ENCODE measurements at places on chromosomes 5 and 9.

- DNase-seq = no peak
Measured at GRCh38 chr5:154421868-154422267, 23.9 kb upstream of the SAP30L start.

GRCh38 chr5:151085517-151086041, 4.7 kb upstream of the TNIP1 start:
- no peak for DNase-seq

- DNase-seq = no peak
Measured at GRCh38 chr9:97431549-97432143, 19.8 kb downstream of the TDRD7 start.

GRCh38 chr9:94819161-94819687, 92.7 kb downstream of the AOPEP start:
- no peak for DNase-seq

- no peak for DNase-seq
Measured at GRCh38 chr9:121671612-121672155, 20.2 kb downstream of the DAB2IP start.

DNA sequence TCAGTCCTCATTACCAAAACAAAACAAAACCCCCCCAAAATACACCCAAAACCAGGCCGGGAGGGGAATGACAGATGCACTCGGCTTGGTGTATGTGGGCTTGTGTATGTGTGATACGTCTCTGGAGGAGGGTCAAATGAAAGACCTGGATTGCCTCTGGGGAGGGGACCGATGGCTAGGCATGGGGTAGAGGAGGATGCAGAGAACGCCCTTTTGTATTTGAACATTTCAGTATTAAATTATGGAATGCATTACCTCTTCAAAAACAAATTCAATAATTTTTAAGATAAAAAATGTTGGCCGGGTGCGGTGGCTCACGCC, 61.4 kb downstream of the LMX1B start:
- no peak for DNase-seq

DNA sequence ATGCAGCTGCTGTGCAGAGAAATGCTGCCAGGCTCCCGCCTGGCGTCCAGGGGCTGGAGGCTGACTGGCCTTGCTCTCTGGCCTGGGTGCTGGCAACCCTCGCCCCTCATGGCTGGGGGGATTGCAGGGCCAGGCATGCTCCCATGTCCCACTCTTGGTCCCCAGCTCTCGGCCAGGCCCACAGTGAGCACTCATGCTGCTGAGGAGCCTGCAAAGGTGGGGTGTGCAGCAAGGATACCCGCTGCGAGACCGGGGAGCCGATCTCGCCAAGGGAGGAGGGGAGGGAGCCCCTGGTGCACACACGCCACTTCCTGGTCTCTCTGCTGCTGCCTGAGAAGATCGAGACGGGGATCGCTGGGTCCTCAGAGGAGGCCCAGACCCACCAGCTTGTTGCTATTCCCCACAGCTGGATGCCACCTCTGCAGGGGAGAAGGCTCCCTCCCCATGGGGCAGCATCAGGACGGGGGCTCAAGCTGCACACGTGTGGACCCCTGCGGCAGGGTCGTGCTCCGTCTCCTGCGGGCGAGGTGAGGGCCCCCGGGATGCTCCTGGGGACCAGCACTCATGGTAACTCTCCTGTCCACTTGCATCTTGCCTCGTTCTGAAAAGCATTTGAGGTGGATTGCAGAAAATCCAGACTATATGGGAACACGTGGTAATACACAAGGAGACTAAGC, 14.3 kb upstream of the CACFD1 start:
- DNase-seq = no peak

DNA sequence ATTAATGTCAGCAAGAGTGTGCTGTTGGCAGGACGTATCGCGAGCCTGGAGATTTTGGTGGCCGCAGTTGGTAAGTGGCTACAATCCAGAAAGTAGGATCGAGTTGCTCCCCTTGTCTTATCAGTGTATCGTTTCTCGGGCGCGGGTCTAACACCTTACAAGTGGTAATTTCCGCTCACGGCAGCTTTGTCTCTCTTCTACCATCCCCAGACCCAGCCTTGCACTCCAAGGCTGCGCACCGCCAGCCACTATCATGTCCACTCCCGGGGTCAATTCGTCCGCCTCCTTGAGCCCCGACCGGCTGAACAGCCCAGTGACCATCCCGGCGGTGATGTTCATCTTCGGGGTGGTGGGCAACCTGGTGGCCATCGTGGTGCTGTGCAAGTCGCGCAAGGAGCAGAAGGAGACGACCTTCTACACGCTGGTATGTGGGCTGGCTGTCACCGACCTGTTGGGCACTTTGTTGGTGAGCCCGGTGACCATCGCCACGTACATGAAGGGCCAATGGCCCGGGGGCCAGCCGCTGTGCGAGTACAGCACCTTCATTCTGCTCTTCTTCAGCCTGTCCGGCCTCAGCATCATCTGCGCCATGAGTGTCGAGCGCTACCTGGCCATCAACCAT, 1.1 kb downstream of the PTGER4 start:
- DNase-seq = no peak

GRCh38 chr5:150279330-150280020, 10.1 kb downstream of the CAMK2A start:
- no peak for DNase-seq

GRCh38 chr5:52786391-52786790, 1.3 kb upstream of the ITGA1 start:
- DNase-seq = no peak

- no peak for DNase-seq
Measured at GRCh38 chr5:133287500-133287899, 235.7 kb downstream of the HSPA4 start.

DNA sequence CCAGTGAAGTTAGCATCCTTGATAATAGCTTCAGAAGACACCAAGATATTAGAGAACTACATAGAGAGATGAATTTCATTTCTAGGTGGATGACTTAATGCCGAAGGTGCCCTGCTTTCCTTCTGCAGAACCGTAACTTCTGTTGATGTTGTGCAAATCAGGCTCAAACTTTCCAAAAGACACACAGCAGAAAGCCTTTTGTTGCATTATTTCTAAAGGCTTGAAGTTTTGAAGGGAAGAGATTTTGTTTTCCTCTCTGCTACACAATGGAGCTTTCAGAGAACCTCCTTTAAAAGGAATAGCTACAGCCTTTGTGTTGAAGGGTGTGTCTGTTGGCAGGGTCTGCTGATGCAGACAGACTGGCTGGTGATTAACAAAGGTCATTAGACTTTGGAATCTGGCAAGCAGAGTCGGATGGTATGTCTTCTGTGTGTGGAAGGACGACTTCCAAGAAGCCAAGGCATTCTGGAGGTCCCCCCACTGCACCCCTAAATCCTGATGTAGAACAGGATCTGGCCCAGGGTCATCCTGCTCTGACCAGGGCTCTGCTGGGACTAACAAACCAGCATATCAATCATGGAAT, 57.8 kb downstream of the ZNF462 start:
- DNase-seq = no peak

DNA sequence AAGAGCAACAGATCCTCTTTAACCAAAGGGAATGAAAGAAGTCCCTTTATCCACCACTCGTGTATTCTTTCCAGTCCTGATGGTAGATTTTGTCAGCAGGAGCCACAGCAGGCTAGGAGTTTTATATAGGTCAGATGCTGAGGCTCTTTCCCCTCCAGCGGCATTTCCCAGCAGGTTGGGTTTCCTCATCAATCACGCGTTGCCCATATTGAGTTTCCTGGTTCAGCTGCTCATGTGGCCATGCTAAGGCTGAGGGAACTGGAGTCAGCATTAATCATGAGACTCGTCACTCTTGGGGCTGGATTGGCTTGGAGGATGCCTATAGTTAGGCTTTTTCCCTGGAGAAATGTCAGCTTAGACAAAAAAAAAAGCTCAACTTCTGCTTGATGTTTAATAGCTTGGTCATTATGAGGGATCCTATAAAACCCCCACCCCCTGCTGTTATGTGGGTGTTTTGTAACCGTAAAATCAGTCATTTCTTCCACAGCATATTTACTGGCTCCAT, 193.4 kb upstream of the GAS1 start:
- no peak for DNase-seq

GRCh38 chr5:90096415-90097081, 313.0 kb downstream of the CETN3 start:
- peak; percentile 23 for DNase-seq

GRCh38 chr5:107373549-107374263, 297.0 kb downstream of the EFNA5 start:
- no peak for DNase-seq

DNA sequence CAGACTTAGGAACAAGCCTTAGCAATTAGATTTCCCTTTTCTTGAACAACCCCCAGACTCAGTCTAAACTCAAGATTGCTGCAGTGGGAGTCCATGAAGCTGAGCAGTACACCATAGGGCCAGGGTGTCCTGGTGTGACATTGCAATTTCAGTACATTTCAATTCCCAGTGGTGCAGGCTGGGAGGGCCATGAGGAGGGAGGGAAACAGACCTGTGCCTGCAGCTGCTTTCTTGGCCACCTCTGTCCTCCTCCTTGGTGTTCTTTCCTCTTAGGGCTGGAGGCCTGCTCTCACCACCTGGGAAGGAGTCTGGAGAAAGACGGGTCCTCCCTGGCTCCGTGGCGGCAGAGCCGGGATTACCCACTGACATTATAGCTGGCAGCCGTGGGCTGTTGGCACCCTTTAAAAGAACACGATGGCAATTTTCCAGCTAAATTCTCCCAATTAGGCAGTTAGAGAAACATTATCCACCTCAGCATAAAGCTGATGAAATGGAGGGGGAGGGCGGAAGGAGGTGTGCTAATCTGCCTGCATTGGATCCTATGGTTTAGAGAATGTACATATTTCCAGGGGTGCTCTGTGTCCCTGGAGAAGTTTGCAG, 186.4 kb downstream of the SLIT3 start:
- DNase-seq = no peak

- DNase-seq = no peak
Measured at GRCh38 chr5:40043916-40044315, 619.1 kb upstream of the DAB2 start.

DNA sequence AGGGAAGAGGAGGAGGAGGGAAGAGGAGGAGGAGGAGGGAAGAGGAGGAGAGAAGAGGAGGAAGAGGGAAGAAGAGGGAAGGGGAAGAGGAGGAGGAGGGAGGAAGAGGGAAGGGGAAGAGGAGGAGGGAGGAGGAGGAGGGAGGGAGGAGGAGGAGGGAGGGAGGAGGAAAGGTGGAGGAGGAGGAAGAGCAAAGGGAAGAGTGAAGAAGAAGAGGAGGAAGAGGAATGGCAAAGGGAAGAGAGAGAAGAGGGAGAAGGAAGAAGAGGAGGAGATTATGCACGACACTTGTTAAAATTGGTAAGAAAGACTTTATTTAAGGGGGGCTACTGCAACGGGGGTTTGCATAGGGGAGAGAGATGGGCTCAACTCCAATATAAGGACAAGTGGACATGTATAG, 221.2 kb downstream of the SLIT3 start:
- no peak for DNase-seq

- DNase-seq = no peak
Measured at GRCh38 chr5:126987271-126987899, 43.0 kb downstream of the MARCHF3 start.

DNA sequence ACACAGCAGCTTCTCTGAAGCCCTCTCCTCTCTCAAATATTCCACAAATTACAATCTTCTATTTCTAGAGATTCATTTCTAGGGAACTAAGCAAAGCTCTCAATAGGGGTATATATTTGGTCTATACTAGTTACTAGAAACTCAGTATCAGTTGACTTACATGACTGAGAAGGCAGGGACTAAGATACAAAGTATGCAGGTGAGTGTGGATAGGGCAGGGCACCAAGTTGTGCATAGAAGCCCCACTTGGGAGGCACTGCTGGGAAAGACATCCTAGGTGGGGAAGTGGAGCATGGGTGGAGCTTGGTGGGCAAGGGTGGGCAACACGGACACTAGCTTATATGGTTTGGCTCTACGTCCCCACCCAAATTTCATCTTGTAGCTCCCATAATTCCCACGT, 148.1 kb upstream of the RASA1 start:
- no peak for DNase-seq

GRCh38 chr5:119323601-119324000, 32.2 kb upstream of the TNFAIP8 start:
- DNase-seq = no peak

GRCh38 chr9:87793292-87793691, 67.4 kb downstream of the CTSL start:
- DNase-seq = no peak

- DNase-seq = no peak
Measured at GRCh38 chr9:93064392-93065134, 6.1 kb downstream of the SUSD3 start.

DNA sequence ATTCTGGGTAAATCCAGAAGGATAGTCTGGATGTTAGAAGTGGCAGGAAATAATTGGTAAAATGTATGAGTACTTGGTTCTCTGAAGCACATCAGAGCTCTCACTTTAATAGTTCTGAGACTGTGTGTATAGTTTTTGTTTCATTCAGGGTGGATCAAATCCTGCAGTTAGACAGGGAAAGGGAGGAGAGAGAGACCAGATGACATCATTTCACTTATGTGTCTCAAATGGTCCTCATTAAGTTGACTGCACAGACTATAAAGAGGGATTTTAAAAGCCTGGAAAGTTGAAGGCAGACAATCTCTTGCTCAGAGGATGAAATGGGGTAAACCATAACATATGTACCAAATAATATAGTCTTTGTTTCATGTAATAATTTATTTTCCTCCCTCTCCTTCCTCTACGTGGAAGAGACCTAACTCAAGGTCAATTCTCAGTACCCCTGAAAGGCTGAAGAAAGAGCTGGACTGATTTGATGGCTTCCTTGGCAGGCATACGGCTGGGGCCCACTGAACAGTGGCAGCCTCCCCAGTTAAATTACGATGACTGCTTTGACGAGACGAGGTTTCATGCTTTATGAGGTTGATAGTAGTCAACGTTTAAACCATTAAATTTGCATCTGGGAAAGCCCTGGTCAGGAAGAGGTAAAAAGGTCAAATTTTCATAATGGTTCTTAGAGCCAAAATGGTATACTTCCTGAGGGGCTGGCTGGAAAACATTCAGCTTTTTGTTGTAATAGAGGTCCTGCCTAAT, 395.1 kb upstream of the RPS23 start:
- DNase-seq = no peak

GRCh38 chr5:6377582-6377904, 804 bp downstream of the MED10 start:
- DNase-seq = no peak

GRCh38 chr5:120609570-120609969, 145.5 kb downstream of the PRR16 start:
- no peak for DNase-seq

GRCh38 chr5:64952951-64953673, 184.4 kb downstream of the CWC27 start:
- DNase-seq = no peak

DNA sequence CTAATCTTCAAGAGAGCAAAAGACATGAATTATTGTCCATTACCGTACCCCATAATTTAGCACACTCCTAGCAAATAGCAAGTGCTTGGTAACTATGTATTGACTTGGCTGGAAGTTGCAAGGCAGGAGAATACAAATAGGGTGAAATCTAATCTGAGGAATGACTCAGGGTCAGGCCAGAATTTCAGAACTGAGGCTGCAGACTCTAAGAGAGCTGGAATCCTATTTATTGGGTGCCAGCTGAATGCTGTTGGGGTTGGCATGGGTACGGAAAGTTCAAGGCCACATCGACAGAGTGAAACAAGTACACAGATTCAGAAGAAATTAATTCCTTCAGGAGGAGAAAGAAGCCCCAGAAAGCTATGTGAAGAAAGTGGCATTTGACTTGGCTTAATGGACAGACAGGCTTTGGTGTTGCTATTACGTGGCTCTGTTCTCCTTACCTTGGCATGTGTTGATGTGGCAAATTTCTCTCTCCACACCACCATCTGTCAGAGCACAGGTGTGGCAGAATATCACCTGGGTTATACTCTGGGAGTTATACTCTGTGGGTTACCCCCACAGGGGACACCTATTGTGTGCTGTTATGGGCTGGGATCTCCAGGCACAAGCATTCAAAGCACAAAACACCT, 20.9 kb upstream of the ASTN2 start:
- no peak for DNase-seq
